ENCODE measurements at places on chromosomes 7 and 10. TPM values are rescaled to one million over a fixed set of nuclear protein-coding genes. Genes with fewer than 3 reads are reported as not detected.

DNA sequence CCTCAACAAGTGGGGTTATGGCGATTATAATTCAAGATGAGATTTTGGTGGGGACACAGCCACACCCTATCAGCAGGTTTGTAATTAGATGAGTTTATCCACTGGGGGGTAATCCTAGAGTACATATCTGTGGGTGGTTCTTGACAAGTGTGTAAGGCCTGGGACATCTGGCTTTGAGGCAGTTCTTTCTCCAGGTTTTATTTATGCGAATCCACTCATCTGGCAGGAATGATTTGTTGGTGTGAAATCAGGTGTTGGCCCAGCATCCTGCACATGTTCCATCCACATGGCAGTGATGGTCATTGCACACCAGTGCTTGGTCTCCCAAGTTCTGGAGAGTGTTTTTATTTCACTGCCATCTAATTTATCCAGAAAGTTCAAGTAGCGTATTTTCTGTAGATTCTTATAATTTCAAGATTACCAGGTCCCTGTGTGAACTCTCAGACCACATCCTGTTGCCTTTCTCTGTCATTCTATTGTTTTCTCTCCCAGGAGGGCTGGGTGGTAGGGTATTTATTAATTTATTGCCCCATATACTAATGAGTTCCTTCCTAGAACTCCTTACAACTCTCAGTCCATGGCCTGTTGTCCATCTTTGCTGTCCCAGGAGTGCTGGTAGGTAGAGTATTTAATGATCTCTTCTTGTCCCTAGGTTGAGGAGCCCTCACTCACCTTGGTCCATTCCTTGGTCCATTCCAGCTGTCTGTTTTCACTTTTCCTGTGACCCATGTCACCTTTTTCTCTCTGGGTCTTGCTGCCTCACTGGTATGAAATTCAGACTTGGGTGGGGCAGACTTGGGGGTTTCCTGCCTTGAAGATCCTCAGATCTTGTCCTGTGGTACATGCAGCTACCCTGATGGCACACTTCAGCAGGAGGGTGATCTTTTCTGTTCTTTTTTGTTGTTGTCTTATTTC is 10.4 kb downstream of the RALA start:
- DNase-seq = no peak

GRCh38 chr7:48611993-48612392 is 312.4 kb upstream of the CDC14C start:
- DNase-seq = no peak

DNA sequence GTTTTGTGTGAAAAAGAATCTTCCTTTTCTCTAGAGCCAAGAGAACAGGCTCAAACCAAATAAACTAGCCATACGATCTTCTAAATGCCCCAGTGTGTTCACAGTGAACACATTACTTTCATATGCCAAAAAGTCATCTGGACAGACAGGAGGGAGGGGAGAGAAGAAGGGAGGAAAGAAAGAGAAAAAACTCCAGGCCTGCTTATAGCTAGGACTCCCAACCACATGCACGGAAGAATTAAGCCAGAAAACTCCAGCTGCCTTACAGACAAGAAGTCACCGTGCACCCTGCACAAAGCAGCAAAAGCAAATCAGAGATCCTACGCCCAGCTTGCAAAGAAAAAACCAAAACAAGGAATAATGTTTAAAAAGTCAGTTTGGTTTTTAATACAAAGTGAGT is 34.3 kb downstream of the SNX8 start:
- no peak for DNase-seq

DNA sequence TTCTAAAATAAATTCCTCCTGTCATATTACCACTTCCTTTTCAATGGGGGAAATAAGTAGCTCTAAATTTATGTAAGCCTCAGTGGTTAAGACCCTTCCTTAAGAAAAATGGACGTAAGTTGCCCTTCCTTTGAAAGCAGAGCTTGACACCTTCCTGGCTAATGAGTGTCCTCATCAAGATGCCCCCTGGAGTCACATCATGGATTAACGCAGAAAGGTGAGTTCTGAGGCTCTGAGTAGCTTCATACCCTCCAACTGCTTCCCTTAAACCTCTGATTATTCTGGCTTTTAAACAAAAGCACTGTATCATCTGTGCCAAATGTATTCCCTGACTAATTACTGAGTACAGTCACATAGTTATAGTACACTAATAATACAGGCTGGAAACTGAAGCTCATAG is 14.7 kb downstream of the KCTD7 start:
- DNase-seq = no peak

Gene MRLN
- 0.55 TPM for polyA plus RNA-seq

DNA sequence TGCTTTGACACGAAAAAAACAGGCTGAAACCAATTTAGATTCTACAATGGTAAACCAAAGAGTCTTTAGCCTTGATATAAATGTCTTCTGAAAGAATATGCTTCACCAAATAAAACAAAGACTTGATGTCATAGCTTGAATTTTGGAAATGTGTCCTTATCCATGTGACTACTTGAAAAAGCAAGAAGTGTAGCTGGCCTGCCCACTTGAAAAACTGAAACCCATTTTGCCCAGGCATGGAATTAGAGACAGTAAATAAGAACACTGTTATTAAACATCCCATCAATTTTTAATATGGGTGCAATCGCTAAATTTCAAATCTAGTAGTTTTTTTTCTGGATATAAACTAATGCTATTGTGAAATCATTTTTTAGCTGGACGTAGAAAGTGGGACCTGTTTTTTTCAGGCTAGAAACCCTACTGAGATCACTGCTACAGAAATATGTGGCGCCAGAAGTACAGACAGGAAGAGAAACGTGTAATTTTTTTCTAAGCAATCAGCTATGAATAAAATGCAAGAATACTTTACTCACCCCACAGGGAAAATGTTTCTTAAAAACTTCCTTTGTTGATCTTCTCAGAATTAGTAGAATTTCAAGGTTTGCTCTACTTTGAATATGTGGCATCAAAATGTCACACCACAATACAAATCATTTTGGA is 56.7 kb downstream of the PIP4K2A start:
- DNase-seq = no peak

GRCh38 chr10:33887188-33887587 is 552.7 kb upstream of the NRP1 start:
- no peak for DNase-seq

Gene ARHGEF35
- 17.1 TPM for polyA plus RNA-seq

GRCh38 chr10:77504196-77504872 is 133.3 kb downstream of the KCNMA1 start:
- DNase-seq = no peak

DNA sequence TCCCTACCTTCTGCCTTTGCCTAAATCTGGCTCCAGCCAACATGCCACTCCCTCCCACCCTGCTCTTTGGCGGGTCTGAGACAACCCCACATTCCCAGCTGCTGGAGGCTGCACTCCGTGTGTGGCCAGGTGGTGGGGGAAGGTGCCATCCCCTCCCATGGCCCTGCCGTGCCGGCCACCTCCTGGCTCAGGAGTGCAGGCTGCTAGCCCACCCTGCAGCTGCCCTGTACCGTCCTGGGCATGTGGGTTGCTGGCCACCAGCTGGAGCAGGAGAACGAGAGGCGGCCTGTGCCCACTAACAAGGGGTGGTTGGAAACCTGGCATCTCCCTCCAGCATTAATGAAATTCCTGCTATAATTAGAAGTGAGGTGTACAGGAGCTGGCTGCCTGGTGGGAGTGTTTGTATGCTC is 97.6 kb downstream of the ZMIZ1 start:
- DNase-seq = peak; percentile 68

DNA sequence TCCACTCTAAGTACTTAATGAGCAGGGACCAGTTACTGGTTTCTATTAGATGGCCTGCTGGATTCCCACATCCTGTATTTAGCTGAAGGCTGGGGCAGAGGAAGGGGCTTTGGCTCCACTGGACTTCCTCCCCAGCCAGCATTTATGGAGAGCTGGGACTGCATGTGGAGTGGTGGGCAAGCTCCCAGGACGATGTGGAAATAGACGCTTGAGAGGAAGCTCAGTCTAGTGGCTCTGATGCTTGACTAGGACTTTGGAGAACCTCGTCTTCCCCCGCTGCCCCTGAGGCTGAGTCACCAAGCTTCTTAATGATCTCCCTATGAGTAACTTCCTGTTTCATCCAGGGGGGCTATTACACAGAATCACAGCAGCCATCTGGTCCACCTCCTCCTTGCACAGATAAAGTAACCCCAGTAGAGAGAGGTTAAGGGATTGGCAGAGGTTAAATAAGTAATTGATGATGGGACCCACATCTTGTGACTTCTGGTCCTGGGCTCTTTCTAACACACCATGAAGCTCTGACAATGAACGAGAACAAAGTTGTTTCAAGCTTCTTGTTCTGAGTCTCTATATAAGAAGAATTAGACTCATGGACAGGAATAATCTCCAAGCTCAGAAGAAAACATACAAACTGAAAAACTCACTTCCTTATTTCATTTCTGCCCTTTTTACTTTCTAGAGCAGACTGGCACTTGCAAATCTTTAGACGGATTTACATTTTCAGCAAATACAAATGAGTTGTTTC is 126.2 kb downstream of the PRPF18 start:
- no peak for DNase-seq
